AG09309 (cell line): ENCODE measurements at places on chromosomes 5 and 9.

GRCh38 chr5:37839407-37840052 is at the start of gene GDNF:
GDNF (minus strand) TSS chr5:37840041; CDS start chr5:37834796, 5,245 bp downstream.
- no peak for DNase-seq

GRCh38 chr5:10064546-10065195 is 185.0 kb downstream of the ATPSCKMT start:
- no peak for DNase-seq

GRCh38 chr5:88551724-88552345 is 283.2 kb upstream of the TMEM161B start:
- DNase-seq = no peak

DNA sequence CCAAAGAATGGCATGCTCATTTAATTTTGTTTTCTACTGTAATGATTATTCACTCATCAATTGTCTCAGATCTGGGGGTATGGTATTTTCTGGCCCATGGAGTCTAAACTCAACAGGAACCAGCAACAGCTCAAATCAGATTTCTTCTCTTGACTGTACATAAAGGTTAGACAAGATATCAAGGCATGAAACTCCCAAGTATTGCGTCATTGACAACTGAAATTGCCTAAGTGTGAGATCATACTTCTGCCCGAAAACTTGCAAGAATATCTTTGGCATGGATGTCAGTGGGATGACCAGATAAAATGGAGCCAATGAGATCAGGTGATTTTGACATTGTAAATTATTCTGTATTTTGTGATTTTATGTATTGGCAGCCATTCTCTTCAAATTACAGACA is 141.7 kb upstream of the STK32A start:
- no peak for DNase-seq

DNA sequence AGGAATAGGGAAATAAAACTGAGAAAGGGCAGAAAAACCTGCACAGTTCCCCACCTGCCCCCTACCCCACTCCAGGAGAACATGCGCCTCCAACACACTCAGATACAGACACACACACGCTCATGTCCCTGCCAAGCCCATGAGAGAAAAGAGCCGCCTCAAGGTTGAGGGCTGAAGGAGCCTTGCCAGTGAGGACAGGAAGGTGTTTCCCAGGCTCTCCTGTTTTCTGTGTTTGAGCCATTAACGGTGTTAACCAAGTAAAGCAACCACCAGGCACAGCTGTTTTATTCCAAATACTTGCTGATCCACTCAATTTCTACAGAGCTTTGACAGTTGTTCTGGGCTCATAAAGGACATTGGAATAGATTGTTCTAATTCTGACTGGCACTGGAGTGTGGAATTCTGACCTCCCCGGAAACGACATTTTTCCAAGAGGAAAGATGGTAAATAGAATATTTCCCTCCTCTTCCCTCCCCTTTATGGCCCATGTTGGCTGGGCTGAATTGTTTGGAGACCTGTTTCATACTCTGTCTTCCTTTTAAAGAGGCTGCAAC is 238.0 kb downstream of the DMAC1 start:
- no peak for DNase-seq

GRCh38 chr5:115501464-115502210 is 42.9 kb downstream of the FEM1C start:
- no peak for DNase-seq

DNA sequence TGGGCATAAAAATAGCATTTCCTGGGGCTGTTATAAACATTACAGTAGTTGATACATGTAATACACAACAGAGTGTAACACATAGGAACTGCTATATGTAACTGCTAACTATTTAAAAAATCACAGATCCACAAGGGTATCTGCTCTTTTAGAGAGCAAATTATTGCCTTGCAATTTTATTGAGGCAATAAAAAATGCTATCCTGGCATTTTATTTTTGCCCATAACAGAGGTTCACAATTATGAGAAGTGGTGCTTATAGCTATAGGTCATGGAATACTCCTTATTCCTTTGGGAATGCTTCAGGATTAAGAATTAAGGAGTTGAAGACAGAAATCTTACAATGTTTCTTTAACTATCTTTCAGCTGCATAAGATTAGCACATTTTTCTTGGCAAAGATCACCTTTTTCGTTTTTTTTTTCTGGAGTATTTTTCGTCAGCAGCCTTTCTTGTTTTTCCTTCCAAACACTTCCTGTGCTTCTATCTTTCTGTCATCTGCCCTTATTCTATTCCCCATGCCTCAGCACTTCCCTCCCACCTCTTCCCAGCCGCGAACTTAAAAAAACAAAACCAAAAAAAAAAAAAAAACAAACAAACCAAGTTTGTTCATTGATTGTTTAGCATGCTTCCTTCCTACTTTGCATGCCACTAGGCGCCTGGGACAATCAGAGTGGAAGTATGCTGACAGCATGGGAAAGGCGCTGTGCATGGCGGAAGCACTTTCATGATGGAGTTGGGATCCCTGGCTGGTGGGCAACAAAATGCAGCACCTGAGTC is 264.2 kb downstream of the MAST4 start:
- no peak for DNase-seq

GRCh38 chr5:9337928-9338595 is 207.8 kb downstream of the SEMA5A start:
- peak; percentile 81 for DNase-seq

DNA sequence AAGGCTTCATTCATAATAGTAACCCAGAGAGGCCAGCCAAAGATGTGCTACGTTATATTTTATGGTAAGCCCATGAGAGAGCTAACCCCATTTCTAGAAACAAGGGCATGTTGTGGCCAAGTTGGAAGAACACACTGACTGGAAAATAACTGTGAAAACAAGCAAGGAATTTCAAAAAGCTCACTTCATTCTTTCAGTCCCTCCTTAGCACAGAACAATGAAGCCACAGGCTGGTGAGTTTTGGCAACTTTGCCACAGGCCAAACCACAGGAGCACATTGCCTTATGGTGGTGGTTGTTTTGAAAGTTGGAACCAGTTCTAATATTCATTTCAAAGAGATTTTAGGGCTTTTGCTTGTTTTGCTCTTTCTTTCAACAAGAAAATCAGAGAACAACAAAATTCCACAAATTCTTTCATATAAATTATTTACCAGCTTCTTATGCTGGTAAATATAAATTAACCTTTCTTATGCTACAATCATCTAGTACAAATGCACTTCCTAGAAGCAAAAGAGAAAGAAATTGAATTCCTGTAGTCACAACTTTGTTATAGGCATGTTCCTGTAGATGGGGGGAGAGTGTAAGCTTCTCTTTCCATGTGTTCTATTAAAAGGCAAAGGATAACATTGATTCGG is 225.4 kb upstream of the RFX3 start:
- DNase-seq = peak; percentile 75

DNA sequence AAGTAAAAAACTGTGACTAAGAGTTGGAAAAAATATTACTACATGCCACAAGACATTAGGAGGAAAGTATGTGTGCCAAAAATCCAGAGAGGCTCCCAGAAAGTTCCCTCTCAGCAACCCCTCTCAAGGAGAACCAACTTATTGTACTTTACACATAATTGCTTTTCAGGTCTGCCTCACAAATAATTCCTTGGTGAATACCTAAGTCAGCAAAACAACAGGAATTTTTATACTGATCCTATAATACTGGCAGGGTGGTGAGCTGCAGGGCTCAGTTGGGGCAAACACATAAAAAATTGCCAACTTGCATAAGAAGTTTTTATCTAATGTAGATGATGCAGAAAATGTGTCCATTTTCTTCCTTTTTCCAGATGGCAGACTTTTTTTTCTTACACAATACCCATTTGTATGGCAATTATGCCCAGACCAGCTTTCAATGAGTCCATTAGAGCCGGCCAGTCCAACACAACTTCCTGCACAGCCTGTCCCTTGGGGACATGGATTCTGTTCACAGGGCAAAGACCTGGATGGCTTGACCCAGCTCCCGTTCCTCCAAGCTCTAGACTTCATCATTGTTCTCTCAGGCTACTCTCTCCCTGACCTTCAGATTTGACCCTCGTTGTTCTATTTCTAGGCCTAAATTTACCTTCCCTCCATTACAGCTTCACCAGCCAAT is 31.3 kb downstream of the MARCHF3 start:
- no peak for DNase-seq

- DNase-seq = no peak
Measured at GRCh38 chr9:129498451-129499384, 122.2 kb downstream of the C9orf50 start.

GRCh38 chr9:109453210-109453842 is 44.8 kb downstream of the PTPN3 start:
- DNase-seq = peak; percentile 79

DNA sequence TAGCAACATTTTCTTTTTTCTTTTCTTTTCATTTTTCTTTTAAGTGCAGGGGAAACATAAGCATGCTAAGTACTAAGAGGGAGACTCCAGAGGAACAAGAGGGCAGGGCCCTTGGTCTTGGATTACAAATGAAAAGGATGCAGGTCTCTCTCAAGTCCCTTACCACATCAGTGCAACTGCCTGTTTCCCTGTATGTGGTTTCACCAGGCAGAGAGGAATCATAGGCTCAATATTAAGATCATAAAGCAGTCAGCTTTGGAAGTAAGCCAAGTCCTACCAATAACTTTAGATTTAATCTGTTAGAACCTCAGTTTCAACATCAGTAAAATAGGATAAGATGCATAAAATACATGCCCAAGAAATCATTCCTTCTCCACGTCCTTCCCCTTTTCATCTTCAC is 422.7 kb upstream of the PAPPA start:
- no peak for DNase-seq

DNA sequence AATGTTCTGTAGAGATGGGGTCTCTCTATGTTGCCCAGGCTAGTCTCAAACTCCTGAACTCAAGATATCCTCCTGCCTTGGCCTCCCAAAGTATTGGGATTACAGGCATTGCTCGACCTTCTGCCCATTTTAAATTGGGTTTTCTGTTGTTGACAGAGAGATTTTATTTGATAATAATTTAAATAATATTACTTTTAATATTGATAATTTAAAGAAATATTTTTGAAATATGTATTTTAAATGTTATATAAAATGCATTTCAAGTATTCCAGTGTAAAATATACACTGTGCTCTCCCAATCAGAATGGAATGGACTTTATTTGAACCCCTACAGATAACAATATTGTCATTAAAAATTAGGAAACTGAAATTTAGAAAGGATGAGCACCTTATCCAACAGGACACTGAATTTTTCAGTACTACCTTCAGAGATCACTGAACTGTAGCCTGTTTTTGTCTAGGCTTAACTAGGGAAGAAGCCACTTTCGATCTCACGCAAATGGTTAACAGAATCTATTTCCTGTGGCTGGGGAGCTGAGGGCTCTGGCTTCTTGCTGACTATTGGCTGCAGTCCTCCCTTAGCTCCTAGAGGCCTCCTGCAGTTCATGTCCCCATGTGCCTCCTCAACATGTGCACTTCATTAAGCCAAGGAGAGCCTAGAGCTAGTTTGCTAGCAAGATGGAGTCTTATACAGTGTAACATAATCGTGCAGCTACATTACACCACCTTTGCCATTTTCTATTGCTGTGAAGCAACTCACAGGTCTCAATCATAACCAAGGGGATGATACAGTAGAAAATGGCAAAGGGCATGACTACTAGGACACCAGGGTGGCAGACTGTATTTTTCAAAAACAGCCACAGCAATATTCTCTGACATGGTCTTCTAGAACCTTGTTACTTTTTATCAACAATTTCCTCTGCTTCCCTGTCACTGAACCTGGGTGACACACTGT is 150.0 kb downstream of the CDC42SE2 start:
- DNase-seq = no peak

- no peak for DNase-seq
Measured at GRCh38 chr9:129270205-129270604, 92.1 kb upstream of the IER5L start.

GRCh38 chr5:140647042-140647419 is 399 bp downstream of the NDUFA2 start:
- no peak for DNase-seq
